Erythroblast (primary cell): ENCODE measurements at places on chromosomes 4 and X.

DNA sequence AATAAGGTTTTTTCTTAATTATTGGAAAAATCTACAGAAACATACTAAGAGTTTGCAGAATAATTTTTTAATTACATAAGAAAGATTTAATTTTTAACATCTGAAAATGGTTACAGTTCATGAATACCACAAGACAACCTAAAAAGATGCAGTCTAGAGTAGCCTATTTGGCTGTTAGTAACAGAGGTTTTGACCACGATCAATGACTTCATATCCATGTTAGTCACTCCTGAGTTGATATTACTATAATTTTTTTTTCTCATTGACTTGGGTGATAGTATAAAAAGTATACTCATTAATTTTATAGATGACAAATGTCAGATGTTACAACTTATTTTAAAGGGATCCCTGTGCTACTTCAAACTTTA, 272.5 kb downstream of the DCTD start:
- no peak for DNase-seq

DNA sequence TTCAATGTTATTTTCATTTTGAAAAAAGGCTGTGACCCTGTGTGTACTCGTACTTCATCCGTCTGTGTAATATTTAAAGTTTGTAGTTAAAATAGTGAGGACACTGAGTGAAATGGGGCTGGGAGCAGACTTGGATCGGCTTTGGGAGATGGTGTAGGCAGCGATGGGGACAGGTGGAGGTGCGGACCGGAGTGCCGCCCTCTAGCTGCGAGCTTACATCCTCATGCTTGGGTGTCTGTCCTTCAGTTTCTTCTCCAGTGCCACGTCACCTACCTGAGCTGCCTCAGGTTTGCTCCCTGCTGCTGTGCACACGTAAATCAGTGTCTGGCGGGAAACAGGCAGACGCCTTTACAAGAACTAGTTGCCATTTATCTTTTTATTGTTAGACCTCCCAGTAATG, 146.1 kb downstream of the GPR143 start:
- no peak for DNase-seq

DNA sequence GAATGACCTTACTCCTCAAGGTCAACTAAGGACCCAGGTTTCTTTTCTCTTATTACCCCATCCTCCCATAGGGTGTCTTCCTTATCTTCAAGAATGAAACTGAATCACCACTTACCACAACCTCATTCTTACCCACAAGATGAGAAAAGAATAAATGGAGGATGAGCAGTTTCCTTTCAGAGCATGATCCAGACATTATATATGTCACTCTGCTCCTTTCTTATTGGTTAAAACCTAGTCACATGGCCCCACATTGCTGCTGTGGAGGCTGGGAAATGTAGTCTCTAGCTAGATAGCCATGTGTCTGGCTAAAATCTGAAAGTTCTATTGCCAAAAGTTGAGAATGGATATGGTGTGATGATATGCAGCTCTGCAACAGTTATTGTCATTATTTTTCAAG, 62.4 kb upstream of the RAI2 start:
- peak; percentile 3 for DNase-seq

GRCh38 chr4:25797136-25797535, 65.7 kb downstream of the SEL1L3 start:
- no peak for DNase-seq

DNA sequence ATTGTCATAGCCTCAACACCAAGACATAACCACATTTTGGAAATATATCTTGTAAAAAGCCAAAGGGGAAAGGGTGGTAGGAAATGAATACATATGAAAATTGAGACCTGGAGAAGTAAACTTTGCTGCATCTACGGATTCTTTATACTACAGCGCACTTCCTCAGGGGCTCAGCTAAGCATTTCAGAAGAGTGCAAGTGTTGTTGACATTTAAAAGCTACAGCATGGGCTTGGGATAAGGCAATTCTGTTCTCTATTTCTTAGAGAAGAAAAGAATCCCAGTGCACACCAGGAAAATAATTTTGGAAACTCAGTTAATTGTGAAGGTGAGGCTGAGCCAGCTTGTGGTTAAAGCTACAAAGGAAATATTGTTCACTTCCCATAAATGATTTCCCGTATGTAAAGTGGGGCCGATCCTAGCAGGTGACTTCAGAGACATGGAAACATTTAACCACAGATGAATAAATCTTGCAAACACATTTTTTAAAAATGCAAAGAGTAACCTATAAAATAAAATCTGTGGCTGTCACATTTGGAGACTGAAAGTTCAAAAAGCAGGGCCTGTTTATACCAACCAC, 12.6 kb upstream of the GBA3 start:
- DNase-seq, result no peak
